ENCODE measurements at places on chromosomes 11 and 22.

DNA sequence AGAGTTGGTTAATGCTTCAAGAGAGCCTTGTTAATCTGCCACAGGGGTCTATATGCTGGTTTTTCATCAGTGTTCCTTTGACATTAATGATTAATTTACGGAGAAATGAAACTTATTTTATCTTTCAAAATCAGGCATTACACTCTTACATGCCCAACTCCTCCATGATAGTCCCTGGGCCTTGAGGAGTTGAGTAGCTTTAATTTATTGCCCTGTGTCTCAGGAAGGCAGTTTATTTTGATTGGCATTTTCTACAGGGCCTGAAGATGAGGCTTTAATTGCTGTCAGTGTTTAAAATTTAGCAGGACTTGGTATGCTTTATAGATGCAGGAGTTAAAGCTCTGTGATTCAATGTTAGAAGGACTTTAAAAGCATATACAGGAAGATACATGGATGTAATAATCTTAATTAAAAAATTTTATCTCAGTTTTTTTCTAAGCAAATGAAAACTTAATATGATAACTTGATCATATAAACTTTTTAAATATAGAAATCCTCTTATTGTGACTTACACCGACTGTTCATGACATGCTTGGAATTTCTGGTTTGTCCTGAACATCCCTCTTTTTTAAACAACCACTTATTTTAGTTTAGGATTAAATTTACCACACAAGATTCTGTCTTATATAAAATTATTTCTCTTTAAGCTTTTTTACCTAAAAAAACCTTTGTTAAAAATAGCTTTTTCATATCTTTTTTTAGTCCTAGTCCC, 12.2 kb downstream of the GLYAT start:
- no peak for DNase-seq

- peak; percentile 25 for DNase-seq
Measured at GRCh38 chr11:10809373-10810160, 841 bp upstream of the EIF4G2 start.

DNA sequence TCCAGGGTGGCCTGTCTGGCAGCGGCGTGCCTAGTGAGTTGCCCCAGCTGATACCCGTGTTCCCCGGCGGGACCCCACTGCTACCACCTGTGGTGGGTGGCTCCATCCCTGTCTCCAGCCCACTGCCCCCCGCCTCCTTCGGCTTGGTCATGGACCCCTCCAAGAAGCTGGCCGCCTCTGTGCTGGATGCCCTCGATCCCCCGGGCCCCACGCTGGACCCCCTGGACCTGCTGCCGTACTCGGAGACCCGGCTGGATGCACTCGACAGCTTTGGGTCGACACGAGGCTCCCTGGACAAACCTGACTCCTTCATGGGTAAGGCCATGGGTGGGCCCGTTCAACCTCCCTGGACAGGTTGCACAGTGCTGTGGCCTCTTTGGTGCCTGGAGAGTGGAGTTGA, 38.5 kb downstream of the ZC3H7B start:
- DNase-seq: no peak

- no peak for DNase-seq
Measured at GRCh38 chr11:122717264-122717867, 61.8 kb downstream of the UBASH3B start.

- no peak for DNase-seq
Measured at GRCh38 chr11:64123679-64124078, 42.2 kb downstream of the MACROD1 start.

GRCh38 chr11:64298966-64299846, 952 bp upstream of the CATSPERZ start:
- no peak for DNase-seq

GRCh38 chr11:130092661-130093060, 23.0 kb downstream of the APLP2 start:
- DNase-seq: no peak

DNA sequence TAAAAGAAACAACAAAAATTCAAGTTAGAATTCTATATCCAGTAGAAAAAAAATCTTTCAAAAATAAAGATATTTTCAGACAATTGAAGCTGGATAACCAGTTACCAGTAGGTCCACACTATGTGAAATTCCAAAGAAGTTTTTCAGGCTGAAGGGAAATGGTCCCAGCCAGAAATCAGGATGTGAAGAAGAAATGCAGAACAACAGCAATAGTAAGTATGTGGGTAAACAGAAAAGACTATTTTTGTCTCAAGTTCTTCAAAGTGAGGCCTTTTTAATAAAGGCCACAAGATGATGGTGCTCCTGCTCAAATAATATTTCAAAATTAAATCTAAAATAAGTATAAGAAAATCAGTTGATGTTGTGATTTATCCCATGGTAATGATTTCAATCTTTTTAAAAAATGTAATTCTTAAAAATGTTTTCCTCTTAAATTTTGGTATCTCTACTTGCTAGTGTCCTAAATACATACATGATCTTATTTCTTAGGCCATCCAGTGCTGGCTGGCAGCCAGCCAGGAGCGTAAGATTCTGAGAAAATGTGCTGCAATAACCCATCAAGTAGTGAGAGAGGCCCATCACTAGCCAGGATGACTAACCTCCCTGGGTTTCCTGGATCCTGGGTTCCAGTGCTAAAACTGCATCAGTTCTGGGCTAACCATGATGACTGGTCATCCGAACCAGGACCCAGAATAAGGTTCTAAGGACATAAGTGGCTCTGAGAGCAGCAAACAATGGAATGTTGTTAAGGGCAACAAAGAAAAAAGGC, 15.6 kb upstream of the UCP3 start:
- DNase-seq: no peak

- no peak for DNase-seq
Measured at GRCh38 chr11:111302298-111302697, 4.0 kb downstream of the POU2AF3 start.

GRCh38 chr11:112504056-112504455, 243.4 kb upstream of the PLET1 start:
- DNase-seq: no peak

DNA sequence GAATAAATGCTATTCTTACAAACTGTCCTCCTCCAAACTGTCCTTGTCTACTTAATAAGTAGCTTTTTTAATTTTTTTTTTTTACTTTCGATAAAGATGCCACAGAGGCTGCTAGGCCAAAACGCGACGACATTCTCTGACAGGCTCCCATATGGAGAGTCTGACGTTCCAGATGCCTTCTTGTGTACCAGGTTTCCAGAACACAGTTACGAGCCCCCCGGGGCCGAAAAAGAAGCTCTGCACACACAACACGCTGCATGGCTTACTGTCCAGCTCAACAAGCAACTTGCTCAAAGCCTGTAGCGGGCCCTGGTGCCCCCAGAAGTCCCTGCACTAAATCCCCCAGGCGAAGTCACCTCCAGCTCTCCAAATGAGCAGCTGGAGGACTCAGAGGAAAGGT, 39.3 kb downstream of the LARGE1 start:
- no peak for DNase-seq

- DNase-seq: no peak
Measured at GRCh38 chr11:123247496-123247799, 52.4 kb upstream of the CLMP start.

- DNase-seq: no peak
Measured at GRCh38 chr11:23755769-23756168, 741.1 kb upstream of the LUZP2 start.

GRCh38 chr22:22764085-22764484, 119.7 kb downstream of the GGTLC2 start:
- DNase-seq: no peak

- no peak for DNase-seq
Measured at GRCh38 chr11:128052912-128053641, 534.3 kb downstream of the ETS1 start.

- no peak for DNase-seq
Measured at GRCh38 chr11:2298131-2298794, 3.5 kb downstream of the C11orf21 start.
